Skeletal muscle cell (primary cell): ENCODE measurements at places on chromosomes 6 and 20.

DNA sequence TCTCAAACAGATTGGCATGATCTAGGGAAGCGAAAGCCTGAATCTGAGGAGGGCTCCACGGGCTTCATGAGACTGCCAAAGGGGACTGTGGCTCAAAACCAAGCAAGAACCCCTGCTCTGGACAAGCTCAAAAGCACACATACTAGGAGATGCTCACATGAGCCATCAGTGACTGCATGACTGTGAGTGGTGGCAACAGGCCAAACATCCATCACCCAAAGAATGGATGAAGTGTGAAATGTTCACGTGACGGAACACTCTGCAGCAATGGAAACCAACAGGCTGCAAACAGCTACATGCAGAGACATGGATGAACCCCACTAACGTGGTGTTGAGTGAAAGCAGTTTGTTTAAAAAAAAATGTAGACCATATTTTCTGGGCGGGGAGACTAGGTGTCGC, 136.3 kb downstream of the PREX1 start:
- no peak for DNase-seq

- DNase-seq, result no peak
Measured at GRCh38 chr6:167932468-167933276, 64.8 kb upstream of the KIF25 start.

DNA sequence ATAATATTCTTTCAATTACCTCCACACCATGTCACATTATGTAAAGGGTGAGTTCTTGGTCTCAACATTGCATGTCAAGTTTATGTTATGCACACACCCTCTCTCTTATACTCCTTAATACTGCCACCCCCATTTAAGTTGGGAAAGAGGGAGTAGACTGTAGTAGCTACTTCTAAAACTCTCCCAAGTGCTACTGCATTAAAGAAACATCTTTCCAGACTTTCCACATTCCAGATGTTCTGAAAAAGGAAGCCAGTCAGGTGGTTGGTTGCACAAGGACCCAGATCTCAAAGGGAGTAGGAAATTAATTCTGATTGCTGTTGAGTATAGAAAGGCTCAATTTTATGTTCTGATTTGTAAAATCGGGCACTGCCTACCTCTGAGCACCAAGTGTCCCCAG, 419.5 kb downstream of the CD83 start:
- DNase-seq, result no peak

DNA sequence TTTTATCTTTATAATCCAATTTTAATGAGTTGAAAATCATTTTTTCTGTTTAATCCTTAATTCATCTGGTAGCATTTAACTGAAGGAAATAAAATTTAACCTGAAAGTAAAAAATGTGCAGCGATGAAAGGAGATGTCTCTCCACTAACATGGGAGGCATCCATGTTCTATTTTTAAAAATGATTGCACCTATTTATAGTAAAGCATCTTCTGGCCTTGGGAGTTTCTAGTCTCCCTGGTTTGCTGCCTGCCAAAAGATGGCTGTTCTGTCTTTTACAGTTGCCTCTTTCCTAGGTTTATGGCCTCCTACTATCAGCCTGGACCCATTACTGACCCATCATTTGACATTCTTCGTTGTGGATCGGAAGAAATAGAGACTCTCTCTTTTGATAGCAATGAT, 143.0 kb downstream of the B3GAT2 start:
- no peak for DNase-seq

- no peak for DNase-seq
Measured at GRCh38 chr6:159988983-159989454, 20.1 kb downstream of the IGF2R start.

- peak; percentile 1 for DNase-seq
Measured at GRCh38 chr6:108250240-108250866, 10.5 kb downstream of the SNX3 start.

DNA sequence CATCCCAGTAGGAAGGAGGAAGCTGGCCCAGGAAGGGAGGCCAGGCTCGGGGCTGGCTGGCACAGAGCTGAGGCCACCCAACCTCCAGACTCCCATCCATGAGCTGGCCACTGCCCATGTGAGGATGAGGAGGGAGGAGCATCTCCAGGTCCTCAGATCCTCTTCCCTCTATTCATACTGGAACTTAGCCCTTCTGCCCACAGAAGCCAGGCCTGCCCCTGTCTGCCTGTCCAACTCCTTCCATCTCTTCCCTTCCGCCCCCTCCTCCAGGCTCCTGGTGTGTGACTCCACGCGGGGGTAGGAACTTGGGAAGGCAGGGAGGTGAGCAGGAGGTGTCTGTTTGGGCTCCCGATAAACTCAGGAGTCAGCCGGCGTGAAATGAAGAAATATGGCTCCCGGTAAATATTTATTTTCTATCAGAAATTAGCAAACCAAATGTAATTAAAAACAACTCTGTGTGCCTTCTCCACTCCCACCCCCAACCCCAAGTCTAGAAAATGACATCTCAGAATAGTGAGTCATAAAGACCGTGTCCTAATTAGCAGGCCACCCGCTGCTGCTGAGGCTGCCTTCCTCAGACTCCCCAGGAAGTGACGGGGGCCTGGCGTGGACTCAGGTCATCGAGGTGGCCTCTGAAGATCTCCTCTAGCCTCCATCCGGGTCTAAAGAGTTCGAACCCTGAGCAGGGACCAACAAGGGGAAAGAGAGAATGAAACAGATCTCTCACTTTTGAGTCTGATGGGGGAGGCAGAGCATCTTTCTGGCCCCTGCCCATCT, 81.9 kb downstream of the MDGA1 start:
- DNase-seq, result no peak

DNA sequence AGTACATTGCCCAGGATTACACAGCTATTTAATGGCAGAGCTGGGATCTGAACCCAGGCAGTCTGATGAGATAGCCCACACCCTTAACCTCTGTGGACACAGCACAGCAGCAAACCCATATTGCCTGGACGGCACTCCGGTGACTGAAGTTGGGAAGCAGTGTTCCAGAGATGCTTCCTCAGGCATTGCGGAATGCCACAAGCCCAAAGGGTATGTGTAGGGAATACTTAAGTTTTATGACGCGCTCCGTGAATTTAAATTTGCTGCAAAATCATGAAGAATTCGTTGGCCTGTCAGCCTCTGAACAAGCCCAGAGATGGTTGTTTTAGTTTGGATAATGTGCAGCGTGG, 46.4 kb downstream of the PSMG4 start:
- DNase-seq, result no peak

DNA sequence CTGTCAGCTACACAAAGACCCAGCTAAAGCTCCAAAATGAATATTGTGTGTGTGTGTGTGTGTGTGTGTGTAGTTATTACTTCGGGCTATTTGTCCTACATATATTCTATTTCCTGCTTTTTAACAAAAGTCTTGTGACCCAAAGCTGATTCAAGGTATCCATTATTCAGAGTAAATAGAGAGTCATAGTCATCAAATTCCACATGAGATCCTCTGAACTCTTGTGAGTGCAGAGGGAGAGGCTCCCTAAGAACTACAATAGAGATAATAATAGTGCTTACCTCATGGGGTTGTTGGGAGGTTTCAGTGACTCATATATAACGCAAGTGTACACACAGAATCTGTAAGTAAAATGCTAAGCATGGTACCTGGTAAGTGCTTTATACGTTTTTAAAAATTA, 95.6 kb upstream of the SHLD1 start:
- DNase-seq, result peak; percentile 88

- no peak for DNase-seq
Measured at GRCh38 chr6:170360476-170360875, 53.9 kb downstream of the FAM120B start.

DNA sequence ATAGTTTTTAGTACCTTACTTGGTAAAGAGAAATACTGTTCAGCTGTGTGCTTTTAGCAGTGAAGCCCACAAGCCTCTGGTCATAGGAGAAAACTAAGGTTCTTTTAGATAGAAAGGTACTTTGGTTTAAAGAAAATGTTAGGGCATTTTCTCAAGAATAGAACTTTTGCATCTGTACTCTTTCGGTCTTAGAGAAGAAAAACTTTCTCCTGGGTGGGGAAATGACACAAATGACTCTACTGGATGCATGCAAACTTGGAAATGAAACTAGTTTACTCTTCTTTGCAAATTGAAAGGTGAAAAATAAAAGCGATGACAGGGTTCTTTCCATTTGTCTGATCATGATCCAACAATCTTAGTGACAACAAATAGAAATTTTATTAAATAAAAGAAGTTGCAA, 2.1 kb upstream of the TMEM217 start:
- DNase-seq, result no peak

DNA sequence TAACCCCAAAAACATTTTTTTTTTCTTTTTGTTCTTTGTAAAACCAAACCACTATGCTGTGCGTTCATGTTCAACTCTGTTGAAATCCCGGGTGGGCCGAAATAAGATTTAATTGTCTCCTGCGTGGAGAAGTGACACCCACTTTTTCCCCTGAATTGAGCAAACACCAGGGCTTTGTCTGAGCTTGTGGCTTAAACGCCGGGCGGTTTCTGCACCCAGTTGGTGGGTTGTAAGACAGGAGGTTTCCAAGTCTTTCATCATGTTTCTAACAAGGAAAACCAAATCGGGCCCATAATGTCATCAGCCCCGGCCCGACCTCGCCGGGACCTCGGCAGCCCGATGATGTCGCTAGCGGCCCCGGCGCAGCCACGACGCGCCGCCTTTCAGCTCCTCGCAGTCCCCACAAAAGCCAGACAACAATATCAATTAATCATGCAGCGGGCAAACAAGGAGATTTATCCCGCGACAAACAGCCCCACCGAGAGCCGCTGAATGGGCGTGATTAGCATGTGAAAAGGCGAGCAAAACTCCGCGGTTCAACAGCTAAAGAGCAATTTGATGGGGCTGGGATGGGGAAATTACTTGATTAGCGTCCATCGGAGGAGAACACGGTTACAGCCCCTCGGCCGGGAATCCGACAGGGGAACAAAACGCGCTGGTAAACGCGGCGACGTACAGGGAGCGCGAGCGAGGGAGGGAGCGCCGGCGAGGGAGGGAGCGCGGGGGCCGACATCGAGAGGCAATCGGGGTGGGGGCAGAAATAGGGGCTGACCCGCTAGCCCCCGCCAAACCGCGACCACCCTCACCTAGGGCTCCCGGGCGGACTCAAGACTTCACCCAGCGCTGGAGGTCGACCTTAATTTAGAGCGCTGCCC, 5.3 kb downstream of the LINC00237 start:
- no peak for DNase-seq

DNA sequence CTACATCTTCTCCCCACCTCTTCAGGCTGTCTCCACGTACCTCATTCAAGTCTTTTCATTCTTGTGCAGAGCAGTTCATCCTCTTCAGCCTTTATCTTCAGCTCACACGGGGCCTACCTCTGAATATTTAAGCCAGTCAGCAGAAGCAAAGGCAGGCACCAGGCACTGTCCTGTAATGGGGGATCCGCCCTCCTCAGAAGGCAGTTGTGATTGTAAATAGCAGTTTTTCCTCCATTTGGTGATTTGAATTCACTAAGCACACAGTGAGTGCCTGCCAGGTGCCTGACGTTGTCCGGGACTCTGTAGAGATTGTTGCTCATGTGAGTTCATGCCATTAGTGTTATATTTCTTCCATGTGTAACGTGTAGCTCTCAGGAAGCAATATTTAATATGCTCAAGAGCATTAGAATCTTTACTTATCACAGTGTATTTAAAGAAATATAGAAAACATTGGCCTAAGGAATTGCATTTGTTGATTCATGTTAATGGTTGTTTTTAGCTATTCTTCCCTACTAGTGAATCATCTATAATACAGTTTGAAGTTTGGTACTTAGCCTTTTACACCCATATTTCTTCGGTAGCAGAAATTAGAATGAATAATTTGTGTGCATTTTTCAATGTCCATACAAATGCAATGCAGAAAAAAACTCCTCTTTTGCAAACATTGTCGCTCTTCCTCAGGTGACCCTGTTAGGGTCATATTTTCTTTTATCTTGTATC, 17.9 kb downstream of the BPHL start:
- no peak for DNase-seq

DNA sequence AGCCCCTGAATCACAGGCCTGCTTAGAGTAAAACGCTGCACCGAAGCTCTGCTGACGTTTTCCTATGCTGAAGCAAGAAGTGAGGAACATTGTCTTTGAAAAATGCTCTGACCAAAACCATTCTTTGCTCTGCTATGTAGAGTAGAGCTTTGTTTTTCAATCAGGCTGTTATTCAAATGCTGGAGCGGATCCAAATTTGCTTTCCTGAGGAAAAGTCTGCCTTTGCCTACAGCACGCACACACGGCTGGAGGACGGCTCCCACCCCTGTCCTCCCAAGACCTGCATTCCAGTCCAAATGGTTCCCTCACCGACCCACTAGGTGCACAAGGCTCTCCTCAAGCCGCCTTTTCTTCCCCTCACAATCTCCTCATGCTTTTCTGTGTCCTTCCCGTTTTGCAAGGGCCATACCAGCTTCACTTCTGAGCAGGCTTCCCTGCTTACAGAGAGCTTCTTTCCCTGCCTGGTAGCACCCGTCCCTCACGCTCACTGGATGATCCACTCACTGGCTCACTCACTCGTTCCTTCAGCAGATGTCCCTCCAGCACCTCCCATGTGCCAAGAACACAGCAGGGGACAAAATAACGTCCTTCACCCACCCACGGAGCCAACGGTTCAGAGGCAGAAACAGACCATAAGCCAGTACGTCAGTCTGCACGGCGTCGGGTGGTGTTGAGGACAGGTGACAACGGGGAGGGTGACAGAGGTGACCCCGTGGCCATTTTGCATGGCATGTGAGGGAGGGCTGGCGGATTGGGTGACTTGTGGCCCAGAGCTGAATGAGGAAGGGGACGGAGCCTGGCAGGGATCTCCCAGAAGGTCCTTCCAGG, 137.9 kb upstream of the NEDD9 start:
- DNase-seq, result no peak

GRCh38 chr6:126252154-126252553, 87.8 kb upstream of the CENPW start:
- DNase-seq, result no peak

GRCh38 chr20:59804347-59804746, 129.1 kb downstream of the SYCP2 start:
- DNase-seq, result no peak

DNA sequence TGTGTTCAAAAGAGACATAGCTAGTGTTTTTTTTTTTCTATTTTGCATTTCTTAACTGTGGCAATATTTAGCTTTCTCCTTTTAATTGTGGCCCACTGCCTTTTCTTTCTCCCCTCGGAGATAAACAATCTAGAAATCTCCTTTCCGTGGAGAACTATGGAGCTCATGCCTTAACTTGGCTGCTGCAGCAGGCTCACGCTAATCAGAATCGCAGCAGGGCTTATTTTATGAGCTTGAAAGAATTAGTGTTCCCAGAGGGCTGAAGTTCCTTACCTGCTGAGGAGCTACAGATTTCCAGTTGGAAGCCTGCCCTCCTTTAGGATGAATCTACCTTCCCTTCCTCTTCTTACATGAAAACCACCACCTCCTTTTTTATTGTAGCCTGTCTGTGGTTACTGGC, 35.6 kb downstream of the CTNNBL1 start:
- no peak for DNase-seq

DNA sequence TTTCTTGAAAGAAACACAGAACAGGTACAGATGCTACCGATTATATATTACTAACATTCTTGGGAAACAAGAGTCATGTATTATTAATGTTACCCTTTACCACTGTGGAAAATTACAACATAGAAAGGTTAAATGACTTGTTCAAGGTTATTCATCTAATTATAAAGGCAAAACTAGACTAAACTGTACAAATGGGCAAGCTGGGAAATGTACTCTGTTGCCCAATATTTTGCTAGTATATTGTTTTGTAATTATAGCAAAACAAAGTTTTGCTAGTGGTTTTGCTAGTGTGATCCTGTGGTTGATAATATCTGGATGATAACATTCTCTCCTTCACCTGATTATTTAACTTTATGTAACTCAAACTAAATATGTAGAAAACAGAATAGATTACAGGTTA, 96.5 kb downstream of the TINAG start:
- DNase-seq, result no peak

- peak; percentile 21 for DNase-seq
Measured at GRCh38 chr6:5529733-5530132, 268.4 kb downstream of the FARS2 start.

- no peak for DNase-seq
Measured at GRCh38 chr6:130118236-130118635, 99.9 kb downstream of the L3MBTL3 start.
